ENCODE measurements at places on chromosomes 13 and 19. TPM values are rescaled to one million over a fixed set of nuclear protein-coding genes. Genes with fewer than 3 reads are reported as not detected.

CD70 gene
- total RNA-seq: 30.1 TPM

TMEM150B gene
- 0.39 TPM for total RNA-seq

GARIN5A gene
- total RNA-seq: 0.23 TPM

ZNF729 gene
- total RNA-seq: not detected

PCCA gene
- 8.0 TPM for total RNA-seq

SLC25A41 gene
- total RNA-seq: 0.23 TPM

SAFB2 gene
- 105 TPM for total RNA-seq

MRPS12 gene
- 68.3 TPM for total RNA-seq

GIPR gene
- 4.7 TPM for total RNA-seq

FLT3LG gene
- total RNA-seq: 271 TPM

ZNF580 gene
- 30.8 TPM for total RNA-seq

GSX1 gene
- not detected for total RNA-seq

PSG7 gene
- not detected for total RNA-seq

NLRP5 gene
- total RNA-seq: not detected

FFAR2 gene
- total RNA-seq: not detected

CBY2 gene
- not detected for total RNA-seq

GDF15 gene
- 0.32 TPM for total RNA-seq

ACP7 gene
- not detected for total RNA-seq

ZNF91 gene
- total RNA-seq: 35.8 TPM

TTC9B gene
- total RNA-seq: not detected

LACC1 gene
- total RNA-seq: 0.45 TPM

SF3A2 gene
- total RNA-seq: 135 TPM

NLRP11 gene
- not detected for total RNA-seq

C19orf73 gene
- total RNA-seq: 0.68 TPM

IGFL3 gene
- not detected for total RNA-seq

BRME1 gene
- 10.5 TPM for total RNA-seq

ZNF793 gene
- 1.0 TPM for total RNA-seq

CYP2A6 gene
- total RNA-seq: not detected

CFAP97D2 gene
- total RNA-seq: 0.18 TPM

LILRA2 gene
- total RNA-seq: not detected

SERP2 gene
- not detected for total RNA-seq

KLK15 gene
- not detected for total RNA-seq

GPR12 gene
- total RNA-seq: not detected

RASIP1 gene
- 0.27 TPM for total RNA-seq

CPAMD8 gene
- 1.3 TPM for total RNA-seq

IGFL1 gene
- total RNA-seq: not detected

GPC5 gene
- not detected for total RNA-seq

CEACAM21 gene
- 44.3 TPM for total RNA-seq

NECTIN2 gene
- total RNA-seq: not detected

PRDX2 gene
- total RNA-seq: 278 TPM

ADGRE2 gene
- total RNA-seq: 2.2 TPM

PLPP2 gene
- not detected for total RNA-seq

SIAH3 gene
- 0.14 TPM for total RNA-seq

ZNF85 gene
- 13.4 TPM for total RNA-seq

S1PR5 gene
- not detected for total RNA-seq

MAP4K1 gene
- total RNA-seq: 284 TPM

FLT1 gene
- total RNA-seq: 1.1 TPM

MAB21L1 gene
- total RNA-seq: not detected
